ENCODE measurements at places on chromosomes 5 and 9.
A peak's percentile ranks its signal among the peaks of the same experiment; 100 is the strongest.

- DNase-seq, result peak; percentile 72
Observed at GRCh38 chr5:61023131-61023530, 78.1 kb downstream of the NDUFAF2 start.

DNA sequence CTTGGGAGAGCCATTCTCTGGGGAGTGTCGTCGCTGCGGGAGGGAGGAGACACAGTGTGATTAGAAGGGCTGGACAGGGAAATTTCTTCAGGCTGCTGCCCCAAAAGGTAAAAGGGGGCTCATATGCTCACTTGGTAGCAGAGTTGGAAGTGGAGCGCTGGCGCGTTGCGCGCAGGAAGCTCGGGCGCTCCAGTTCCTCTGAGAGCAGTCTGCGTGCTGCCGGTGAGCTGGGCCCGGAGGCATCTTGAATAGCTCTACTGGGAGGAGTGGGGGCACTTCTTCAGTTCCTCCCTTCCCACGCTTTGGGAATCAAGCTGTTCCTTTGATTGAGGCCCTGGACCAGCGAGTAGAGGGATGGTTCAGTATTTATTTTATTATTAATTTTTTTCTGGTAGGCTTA lies 2.7 kb downstream of the RXFP3 start:
- DNase-seq, result no peak

DNA sequence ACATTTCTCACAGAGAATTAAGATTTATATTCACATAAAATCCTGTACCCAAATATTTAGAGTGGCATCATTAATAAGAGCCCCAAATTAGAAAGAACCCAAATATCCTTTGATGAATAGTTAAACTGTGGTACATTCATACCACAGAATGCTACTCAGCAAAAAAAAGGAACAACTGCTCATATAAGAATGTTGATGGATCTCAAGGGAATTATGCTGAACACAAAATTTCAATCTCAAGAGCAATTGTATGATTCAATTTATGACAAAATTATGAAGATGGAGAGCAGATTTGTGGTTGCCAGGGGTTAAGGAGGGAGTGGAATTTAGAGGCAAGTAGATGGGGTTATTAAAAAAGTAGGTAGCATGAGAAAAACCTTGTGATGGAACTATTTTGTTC lies 4.5 kb upstream of the PAIP1 start:
- peak; percentile 82 for DNase-seq

DNA sequence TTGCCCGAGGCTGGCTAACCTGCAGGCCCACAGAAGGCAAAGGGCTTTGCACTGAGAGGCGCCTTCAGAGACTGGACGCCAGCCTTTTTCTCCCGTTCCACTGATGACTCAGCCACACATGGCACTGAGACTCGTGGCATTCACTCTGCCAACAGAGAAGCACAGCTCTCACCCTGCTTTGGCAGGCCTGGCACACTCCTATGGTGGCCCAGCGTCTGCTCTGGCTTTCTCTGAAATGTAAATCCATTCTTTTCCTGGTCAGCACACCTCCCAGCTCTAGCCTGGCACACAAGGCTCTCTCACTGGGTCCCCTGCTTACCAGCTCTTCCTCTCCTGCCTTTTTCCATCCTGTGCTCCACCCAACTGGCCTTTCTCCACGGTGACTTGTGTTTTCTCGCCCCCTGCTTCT lies 5.9 kb upstream of the MELK start:
- no peak for DNase-seq

- no peak for DNase-seq
Observed at GRCh38 chr9:114591849-114592248, 4.3 kb downstream of the ATP6V1G1 start.

DNA sequence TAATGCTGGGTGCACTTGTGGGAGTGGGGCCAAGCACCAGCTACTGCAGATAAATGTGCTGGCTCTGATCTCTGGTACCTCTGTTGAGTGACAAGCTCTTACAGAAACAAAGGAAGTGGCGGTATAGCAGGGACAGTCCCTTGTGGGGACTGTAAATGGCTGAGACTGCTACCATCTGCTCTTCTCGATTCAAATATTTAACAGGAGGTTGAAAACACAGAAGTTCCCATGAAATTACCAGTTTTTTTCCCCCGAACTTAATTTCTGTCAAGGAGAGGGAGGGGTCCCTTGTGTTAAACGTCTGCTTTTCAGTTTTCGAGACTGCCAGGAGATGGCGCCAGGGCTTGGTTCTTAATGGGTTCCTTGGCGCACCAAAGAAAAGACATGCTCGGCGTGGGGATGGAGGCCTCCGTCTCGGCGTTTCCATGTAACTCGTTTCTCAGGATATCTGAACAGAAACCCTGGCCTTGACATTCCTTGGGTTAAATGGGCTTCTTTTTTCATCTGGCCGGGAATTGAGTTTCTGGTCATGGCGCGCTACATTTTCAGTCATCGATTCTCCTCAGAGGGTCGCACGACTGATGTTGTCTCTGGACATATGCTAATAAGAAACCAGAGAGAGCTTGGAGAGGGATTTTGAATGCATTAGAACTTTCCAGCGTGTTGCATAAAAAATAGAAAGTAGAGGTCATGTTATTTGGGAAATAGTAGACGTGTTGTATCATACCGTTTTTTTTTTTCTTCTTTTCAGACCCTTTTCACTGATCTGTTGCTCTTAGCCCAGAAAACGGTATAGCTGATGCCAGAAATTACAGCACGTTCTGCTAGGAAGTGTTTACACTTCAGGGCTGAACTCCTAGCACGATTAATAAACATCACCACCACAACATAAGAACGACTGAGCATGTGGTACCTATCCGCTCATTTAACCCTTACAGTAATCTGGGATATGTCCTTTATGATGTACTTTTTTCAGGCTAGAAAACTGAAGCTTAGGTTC lies 64.0 kb downstream of the CARTPT start:
- peak; percentile 81 for DNase-seq

DNA sequence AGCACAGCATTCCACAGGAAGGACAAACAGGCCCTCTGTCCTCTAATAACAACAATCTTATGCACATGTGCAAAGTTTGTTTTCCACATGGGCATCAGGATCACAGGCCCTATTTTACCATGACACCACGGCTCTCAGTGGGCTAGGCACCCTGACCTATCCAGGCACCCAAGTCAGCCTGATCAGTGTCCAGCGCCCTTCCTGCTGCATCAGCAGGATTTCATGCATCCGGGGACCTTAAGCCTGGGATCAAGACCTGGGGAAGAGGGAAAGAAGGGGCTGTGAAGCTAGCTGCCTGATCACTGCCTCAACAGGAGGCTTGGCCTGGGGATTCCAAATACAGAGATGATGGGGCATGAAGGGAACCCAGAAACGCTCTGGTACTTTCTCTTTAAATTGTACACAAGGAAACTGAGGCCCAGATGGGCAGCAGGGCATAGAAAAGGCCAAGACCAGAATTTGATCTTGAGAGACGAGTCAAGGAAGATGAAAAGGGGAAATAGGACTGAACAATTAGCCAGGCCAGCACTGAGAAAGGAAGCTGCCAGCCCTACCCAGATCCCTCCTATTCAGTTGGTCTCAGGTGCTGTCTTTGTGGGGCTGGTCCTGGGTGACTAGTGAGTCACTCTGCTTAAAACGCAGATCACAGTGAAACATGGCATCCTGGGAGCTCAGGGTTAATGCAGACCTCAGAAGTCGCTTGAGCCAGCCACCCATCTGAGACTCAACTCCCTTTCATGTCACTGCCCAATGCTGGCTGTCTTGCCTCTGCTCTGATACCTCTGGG lies 57.9 kb downstream of the SHB start:
- DNase-seq, result no peak

DNA sequence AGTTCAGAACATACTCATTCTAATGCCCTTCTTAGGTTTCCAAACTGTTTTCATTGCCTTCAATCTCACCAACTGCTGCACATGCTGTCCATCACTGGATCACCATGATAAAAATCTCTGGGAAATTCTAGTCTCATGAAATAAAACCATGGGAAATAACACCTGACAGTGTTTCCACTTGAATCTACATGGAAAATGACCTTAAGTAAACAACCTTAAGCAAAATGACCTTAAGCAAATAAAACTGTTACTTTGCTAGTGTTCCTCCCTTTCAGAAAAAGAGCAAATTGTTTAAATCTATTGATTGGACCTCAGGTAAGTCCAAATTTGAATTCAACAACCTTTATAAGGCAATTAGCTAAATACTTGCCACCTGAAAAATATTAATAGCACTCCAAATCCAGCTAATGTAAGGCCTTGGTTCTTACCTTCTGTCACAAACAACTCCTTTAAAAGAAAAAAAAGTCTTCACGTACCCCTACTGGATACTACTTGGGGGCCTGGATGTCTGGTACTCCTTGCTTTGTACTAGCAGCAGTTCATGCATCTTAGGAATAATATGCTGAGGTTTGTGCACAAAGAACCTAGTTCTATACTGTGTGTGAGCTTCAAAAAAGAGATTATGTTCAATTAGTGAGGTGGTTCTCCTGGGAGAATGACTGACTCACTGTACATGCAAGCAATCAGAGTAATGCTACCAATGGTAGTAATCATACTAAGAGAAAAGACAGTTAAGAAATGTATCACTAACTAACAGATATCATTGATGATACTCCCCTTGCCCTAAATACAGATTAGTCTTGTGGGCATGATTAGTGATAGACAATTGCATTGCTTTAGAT lies 630.4 kb downstream of the PSAT1 start:
- DNase-seq, result peak; percentile 26

DNA sequence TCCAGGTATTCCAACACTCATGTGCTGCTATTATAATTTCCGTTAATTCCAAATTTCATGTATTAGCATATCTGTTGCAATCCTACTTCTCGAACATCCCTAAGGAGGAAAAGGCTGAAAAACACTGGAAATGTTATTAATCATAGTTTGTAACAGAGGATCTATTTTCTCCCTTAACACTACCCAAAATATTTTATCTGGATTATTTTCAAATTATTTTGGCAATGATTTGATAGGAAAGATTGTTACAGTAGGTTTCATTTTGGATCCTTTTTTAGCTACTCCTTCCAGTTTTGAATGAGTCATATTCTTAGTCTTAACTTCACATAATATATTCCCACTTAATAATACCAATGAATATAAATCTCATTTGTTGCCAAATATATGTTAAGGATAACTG lies 13.9 kb upstream of the NAA35 start:
- peak; percentile 24 for DNase-seq

GRCh38 chr9:37239224-37239859 lies 119.0 kb downstream of the ZCCHC7 start:
- no peak for DNase-seq

DNA sequence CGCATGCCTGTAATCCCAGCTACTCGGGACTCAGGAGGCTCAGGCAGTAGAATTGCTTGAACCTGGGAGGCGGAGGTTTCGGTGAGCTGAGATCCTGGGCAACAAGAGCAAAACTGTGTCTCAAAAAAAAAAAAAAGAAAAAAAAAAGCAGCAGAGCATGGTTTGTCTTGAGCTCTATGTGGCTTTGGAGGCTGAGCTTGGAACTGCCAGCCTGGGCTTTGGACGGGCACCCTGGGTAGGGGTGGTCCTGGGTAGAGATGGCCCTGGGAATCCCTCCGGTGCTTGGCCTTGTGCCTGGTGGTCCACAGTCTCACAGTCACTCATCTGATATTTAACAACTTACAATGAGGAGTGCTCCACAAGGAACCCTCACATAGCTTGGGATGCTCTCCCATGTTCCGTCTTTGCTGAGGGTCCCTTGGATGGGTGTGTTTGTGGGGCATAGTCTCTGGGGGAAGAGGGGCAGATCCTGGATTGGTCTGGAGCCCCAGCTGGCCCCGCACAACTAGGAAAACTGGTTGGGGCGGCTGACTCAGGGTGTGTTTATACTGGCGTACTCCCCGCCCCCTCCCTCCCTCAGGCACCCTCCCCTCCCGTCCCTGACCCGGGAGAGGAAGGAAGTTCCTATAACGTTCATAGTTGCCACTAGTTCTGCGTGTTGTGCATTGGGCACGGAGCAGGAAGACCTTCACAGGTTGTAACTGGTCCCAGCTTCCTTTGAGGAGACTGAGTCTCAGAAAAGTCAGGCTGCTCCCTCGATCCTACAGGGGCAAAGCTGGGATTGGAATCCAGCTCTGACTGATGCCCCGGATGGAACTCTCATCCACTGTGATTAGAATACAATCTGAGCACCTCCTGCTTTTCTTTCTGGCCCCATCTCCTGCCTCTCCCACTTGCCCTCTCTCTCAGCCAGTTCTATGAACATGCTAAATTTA lies 11.2 kb downstream of the IER5L start:
- DNase-seq, result peak; percentile 75

- peak; percentile 71 for DNase-seq
Observed at GRCh38 chr5:55601204-55601618, 66.4 kb upstream of the PLPP1 start.

- no peak for DNase-seq
Observed at GRCh38 chr9:90000925-90001324, 396.1 kb downstream of the GADD45G start.

- peak; percentile 41 for DNase-seq
Observed at GRCh38 chr5:83752700-83753099, 32.0 kb upstream of the HAPLN1 start.

DNA sequence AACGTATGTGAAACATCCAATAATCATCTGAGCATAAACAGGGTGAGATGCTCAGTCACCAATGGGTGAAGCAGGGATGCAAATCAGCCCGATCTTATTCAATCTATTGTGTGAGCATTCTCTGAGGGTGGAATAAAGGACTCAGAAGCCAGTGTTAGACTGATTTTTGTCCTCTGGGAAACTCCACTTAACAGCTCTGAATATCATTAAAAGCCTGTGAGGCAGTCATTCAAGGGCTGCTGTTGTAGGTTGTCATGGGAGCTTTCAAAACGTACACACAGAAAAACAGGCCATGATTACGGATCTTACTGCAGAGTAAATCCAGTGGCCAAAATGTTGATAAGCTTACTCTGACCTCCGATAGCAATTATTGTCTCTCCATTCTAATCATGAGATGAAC lies 266.5 kb upstream of the EFNA5 start:
- DNase-seq, result no peak

- DNase-seq, result no peak
Observed at GRCh38 chr9:34087370-34087769, 38.7 kb upstream of the UBAP2 start.

DNA sequence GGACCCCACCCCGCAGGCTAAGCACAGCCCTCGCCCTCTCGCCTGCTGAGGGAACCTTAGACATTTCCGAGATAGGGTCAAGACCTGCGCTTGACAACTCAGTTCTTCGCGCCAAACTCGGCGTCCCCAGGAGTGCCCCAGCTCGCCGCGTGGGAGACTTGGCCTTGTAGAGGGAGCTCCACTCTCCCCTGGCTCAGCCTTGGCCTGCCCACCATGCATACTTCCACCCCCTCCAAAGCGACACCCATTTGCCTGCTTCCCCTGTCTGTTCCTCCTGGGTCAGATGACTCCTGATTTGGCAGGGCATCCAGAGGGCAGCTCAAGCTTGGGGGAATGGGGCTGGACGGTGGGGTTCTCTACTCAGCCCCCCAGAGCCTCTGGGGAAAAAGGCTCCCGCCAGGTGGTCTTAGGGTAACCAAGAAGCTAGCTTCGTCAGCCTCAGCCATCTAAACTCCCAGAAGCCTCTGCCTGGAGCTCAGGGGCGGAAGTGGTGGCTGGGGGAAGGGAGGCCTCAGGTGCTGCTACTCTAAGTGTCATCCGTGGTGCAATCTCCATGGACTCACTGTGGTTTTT lies 560 bp downstream of the DOCK2 start:
- DNase-seq, result no peak

DNA sequence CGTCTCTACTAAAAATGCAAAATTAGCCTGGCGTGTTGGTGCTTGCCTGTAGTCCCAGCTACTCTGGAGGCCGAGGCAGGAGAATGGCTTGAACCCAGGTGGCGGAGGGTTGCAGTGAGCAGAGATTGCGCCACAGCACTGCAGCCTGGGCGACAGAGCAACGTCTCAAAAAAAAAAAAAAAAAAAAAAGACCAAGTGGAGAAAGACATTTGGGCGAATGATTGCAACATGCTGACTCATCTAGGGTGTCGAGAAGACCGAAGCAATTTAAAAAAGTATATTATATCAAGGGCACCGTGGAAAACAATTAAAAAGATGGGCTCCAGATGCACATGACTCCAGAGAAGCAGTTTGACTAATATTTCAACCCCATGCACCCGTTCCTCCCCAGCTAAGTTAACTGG lies 9.2 kb downstream of the KLF4 start:
- DNase-seq, result peak; percentile 74
